ENCODE measurements at places on chromosomes 12 and 14.

- no peak for DNase-seq
Measured at GRCh38 chr12:11854011-11854499, 204.6 kb downstream of the ETV6 start.

DNA sequence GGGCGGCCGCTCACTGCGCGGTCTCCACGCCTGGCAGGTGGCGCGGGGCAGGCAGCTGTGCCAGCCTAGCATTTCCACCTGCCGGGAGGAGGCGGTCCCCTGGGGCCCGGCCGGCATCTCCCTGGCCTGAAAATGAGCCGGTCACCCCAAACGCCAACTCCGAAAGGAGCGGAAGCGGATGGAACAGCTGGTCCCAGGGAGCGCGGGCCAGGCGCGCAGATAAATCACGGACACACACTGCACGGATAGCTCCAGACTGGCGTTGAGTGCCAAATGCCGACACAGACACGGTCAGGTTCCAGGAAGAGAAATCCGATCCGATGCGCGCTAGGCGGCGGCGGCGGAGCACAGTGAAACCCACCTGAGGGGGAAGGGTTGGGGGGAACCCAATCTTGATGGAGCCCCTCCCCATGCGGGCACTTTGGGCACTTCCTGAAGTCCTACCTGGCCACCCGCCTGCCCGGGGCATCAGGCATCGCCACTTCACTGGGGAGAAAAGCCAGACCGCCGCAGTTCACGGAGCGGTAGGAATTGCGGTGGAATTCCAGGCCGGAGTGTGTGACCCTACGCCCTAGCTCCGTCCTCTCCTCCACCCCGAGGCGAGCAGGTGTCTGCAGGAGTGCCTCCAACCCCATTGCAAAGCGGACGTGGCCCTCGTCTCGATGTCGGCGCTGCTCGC is 624 bp upstream of the PLEKHD1 start:
- DNase-seq = peak; percentile 22

DNA sequence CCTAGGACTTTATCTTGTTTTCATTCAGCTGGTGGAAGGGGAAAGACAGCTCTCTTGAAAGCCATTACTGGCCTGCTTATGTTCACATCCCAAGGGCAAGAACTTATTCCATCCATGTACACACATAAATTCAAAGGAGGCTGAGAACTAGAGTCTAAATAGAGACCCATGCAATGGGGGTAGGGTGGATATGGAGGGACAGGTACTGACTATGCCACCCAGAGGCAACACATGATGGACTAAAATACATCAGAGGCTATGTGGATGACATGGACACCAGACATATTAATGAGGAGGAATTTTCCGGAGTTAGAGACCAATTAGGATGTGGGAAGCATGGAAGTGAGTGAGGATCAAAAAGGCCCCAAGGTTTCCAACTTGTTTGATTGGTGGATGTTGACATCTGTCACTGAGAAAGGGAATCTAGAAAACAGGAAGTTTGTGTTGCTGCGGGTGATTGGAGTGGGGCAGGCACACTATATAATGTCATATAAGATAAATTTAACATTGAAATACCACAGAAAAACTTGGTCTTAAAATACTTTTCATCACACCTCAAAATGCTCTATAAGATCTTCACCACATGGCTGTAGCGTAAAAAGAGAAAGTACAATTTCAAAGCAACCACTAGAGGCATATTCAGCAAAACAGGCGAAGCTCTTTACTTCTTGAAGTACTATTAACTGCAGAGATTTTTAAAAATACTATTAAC is 130.4 kb downstream of the GRIP1 start:
- DNase-seq = no peak

DNA sequence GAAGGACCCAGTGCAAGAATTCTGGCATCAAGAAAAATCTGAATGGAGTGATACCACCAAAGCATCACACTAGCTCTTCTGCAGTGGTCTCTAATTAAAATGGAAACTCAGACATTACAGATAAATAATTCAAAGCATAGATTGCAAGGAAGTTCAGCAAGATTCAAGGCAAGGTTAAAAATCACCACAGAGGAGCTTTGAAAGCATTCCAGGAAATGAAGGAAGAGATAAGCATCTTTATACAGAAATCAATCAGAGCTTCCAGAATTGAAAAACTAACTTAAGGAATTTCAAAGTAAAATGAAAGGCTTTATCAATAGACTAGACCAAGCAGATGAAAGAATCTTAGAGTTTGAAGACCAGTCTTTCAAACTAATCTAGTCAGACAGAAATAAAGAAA is 20.4 kb upstream of the GLIPR1 start:
- peak; percentile 57 for DNase-seq

GRCh38 chr14:24231263-24232120 is 675 bp downstream of the NEDD8 start:
- no peak for DNase-seq

DNA sequence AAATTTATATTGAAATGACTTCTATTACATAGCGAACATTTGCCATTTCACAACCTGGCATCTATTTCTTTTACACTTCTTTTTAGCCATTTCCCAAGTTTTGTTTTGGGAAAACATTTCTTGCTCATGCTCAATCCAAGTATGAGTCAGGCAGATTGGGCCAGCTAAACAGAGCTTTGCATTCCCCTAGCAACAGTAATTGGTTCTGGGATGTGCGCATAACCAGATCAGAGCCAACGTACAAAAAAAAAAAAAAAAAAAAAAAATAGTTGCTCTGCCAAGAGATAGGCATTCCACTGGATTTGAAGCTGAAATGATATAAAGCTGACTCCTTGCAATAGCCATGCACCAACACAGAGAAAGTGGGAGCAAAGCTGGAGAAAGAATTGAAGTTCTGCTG is 37.5 kb downstream of the PLCZ1 start:
- peak; percentile 77 for DNase-seq

DNA sequence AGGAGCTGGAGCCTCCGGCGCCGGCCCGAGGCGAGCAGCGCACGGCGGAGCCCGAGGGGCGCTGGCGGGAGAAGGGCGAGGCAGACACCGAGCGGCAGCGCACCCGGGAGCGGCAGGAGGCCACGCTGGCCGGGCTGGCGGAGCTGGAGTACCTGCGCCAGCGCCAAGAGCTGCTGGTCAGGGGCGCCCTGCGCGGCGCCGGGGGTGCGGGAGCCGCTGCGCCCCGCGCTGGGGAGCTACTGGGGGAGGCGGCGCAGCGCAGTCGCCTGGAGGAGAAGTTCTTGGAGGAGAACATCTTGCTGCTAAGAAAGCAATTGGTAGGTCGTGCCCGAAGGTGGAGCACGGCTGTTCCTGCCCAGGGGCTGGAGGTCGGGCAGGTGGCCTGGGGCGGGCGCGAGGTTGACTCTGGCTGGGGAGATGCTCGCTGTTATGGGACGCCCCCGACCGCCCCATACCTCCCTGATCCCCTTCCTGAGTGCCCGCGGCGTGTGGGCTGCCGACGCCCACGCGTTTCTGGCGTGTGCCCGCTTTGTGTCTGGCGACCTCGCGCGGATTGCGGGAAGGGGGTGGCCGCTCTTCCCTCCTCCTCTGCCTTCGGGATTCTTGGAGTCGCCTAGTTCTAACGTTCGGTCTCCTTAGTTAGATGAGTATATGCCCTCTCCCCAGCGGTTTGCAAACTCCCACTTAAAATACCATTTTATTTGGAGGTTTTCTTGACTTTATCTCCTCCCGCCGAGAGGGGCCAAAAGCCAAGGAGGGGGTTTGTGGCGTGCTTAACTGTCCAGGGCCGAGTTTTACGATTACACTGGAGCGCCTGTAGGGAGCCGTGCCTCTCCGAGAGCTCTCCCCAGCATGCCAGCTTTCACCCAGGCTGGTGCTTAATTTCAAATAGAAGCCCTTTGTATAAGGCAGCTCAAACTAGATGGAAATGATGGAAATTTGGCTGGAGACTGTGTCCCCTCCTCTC is 752 bp downstream of the DACT1 start:
- peak; percentile 43 for DNase-seq

- DNase-seq = peak; percentile 38
Measured at GRCh38 chr14:58977366-58977765, 211.1 kb upstream of the DAAM1 start.

DNA sequence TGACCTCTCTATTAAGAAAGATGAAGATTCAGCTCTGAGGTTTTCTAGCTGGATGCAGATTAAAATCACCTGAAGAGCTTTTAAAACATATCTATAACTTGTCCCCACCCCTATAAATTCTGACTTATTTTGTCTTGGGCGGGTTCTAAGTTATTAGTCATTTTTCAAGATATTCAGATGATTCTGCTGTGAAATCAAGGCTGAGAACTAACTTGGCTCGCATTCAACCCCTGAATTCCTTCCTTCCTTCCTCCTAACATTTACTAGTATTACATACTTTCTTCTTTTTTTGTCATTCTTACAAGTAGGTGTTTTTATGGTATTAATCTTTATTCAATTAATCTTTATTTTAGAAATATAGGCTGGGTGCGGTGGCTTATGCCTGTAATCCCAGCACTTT is 55.4 kb downstream of the SSPN start:
- DNase-seq = no peak

DNA sequence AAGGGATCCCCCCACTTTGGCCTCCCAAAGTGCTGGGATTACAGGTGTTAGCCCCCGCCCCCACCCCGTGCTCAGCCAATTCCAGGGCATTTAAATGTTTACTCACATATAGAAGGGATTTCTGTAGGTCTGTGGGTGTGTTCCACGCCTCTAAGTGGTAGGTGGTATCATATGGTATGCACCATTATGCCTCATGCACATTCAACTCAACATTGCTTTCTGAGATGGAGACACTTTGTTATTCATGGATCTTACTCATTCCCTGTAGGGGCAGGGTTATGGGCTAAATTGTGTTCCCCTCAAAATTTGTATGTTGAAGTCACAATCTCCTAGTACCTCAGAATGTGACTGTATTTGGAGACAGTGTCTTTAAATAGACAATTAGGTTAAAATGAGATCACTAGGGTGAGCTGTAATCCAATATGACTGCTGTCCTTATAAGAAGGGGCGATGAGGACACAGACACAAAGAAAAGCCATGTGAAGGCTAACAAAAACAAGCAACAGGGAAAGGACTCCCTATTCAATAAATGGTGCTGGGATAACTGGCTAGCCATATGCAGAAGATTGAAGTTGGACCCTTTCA is 200.6 kb downstream of the EFCAB11 start:
- no peak for DNase-seq

All from M059J (cell line).